ENCODE measurements at places on chromosomes 12 and 14. TPM values are rescaled to one million over a fixed set of nuclear protein-coding genes. Genes with fewer than 3 reads are reported as not detected.

DNA sequence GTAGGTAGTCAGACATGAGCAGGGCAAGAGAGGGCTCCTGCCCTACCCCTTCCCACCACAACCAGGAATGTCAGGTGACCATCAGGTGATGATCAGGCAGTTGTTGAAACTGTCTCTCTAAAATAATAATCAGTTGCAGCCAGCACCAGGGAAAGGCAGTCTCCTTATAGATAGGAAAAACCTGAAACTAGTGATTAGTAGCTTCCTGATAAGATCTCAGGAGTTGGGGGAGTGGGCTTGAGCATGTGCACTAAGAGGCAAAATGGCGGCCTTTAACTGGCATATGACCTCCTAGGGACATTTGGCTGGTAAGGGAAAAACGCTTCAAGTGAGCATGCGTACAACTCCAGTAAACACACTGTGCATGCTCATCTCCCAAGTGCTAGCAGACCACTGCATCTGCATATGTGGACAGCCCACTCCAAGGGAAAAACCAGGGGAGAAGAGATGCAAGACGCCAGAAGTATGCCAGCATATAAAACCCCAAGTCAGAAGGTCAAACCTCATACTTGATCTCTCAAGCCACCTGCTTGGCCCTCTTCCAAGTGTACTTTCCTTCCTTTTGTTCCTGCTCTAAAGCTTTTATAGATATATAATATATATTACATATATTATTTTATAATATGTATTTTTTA lies 37.1 kb downstream of the TGFB3 start:
- no peak overlapping the region for H3K27ac ChIP-seq
- no peaks in the 10 kb centered on the region for H3K27me3 ChIP-seq
- no peaks in the 10 kb centered on the region for H3K4me1 ChIP-seq

GRCh38 chr14:64762044-64763034 lies 58.1 kb downstream of the PLEKHG3 start:
- H3K27ac ChIP-seq = peak overlapping the region; percentile 97
- peak; percentile 71 for DNase-seq
- no peaks in the 10 kb centered on the region for H3K36me3 ChIP-seq

DNA sequence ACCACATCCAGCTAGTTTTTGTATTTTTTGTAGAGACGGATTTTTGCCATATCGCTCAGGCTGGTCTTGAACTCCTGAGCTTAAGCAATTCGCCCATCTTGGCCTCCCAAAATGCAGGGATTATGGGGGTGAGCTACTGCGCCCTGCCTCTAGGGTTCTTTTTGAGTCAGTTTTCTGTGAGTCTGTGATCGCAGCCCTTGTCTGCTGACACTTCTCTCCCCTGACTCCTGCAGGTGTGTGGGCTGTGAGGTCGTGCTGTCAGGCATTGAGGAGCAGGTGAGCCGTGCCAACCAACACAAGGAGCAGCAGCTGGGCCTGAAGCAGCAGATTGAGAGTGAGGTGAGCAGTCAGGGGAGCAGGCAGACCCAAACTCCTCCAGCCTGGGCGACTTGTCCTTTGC lies 6.3 kb downstream of the COPS7A start:
- peaks cover 27% of the 10 kb centered on the region for H3K36me3 ChIP-seq
- H3K4me3 ChIP-seq = no peak overlapping the region
- no peaks in the 10 kb centered on the region for H3K27me3 ChIP-seq

DNA sequence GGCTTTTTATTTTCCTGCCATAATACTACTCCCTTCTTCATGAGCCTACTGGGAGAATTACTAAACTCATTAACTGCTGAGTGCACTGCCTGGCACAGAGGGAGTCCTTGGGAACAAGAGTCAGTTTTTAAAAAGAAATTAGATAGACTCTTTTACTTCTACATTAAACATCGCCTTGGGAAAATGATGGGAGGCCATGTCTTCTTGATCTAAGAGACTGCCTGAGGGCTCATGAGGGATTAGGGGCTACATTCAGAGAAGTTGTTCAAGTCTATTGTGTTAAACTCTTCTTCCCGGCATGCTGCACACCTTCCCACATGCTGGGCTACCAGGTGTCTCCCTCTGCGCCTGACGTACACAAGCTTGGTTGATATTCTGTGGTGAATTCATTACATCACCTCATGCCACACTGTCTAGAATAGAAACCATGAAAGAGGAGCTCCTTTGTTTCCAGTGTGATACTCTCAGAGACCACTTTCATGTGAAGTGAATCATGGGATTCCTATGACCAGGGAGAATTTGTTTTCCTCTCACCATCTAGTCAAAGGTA lies 1422.3 kb downstream of the AACS start:
- no peak for DNase-seq
- H3K4me1 ChIP-seq = no peaks in the 10 kb centered on the region
- H3K4me3 ChIP-seq = no peak overlapping the region
- no peaks in the 10 kb centered on the region for H3K36me3 ChIP-seq
- H3K27ac ChIP-seq = no peak overlapping the region
- H3K27me3 ChIP-seq = no peaks in the 10 kb centered on the region

DNA sequence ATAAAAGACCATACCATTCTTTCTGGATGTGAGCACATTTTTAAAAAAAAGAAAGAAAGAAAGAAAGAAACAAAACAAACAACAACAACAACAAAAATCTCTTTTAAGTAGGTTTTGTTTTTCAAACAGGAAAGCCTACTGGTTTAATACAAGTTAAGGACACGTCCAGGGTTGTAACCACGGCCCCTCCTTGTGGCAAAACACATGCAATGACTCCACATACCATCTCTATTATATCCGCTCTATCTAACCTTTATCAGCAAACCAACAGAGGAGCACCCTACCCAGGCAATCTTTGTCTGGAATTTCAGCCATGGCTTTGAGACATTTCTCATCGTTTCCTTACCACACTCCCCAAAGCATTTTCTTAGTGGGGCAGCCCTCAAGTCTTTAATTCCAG lies 360.5 kb upstream of the TMPO start:
- no peak overlapping the region for H3K4me3 ChIP-seq
- H3K27ac ChIP-seq = no peak overlapping the region
- H3K27me3 ChIP-seq = no peaks in the 10 kb centered on the region
- H3K36me3 ChIP-seq = no peaks in the 10 kb centered on the region
- H3K4me1 ChIP-seq = peaks cover 10% of the 10 kb centered on the region

DNA sequence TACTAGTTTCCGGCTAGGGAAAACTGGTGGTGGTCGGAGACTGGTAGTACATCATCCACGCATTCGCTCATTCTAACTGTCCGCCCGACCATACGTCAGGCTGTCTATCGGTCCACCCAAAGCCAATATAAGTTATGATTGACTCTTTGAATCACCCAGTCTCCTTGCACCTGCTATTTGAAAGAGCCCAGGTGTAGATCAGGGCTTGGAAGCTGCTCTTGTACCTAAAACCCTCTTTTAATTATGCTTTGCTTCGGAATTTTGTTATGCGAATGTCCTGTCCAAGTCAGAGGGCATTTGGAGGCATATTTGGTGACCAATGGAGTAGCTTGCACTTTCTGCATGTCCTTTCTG lies 5.7 kb upstream of the NKX2-1 start:
- H3K4me1 ChIP-seq = peaks cover 3% of the 10 kb centered on the region
- no peaks in the 10 kb centered on the region for H3K36me3 ChIP-seq
- peaks cover 99% of the 10 kb centered on the region for H3K27me3 ChIP-seq
- no peak overlapping the region for H3K4me3 ChIP-seq
- H3K27ac ChIP-seq = no peak overlapping the region

- peaks cover 2% of the 10 kb centered on the region for H3K4me1 ChIP-seq
- no peak overlapping the region for H3K27ac ChIP-seq
- no peak overlapping the region for H3K4me3 ChIP-seq
- peaks cover 32% of the 10 kb centered on the region for H3K27me3 ChIP-seq
- H3K36me3 ChIP-seq = no peaks in the 10 kb centered on the region
- DNase-seq = no peak
Measured at GRCh38 chr12:123767613-123768012, 5.5 kb downstream of the DNAH10 start.

GRCh38 chr12:110530511-110530910 lies 28.4 kb downstream of the RAD9B start:
- no peak overlapping the region for H3K4me3 ChIP-seq
- DNase-seq = no peak
- no peaks in the 10 kb centered on the region for H3K27me3 ChIP-seq
- H3K36me3 ChIP-seq = peaks cover 11% of the 10 kb centered on the region
- H3K27ac ChIP-seq = no peak overlapping the region
- H3K4me1 ChIP-seq = peaks cover 5% of the 10 kb centered on the region

REM2 gene
- total RNA-seq = 2.6 TPM

IKZF4 gene
- total RNA-seq = 16.2 TPM

FLVCR2 gene
- 2.1 TPM for total RNA-seq

TMEM229B gene
- 0.41 TPM for total RNA-seq

Data from mesothelial cell of epicardium (in vitro differentiated cells).